ENCODE measurements at places on chromosomes 16 and 17. TPM values are rescaled to one million over a fixed set of nuclear protein-coding genes. Genes with fewer than 3 reads are reported as not detected.

Gene NEURL4
- total RNA-seq: 24.0 TPM

Gene GLP2R
- not detected for total RNA-seq

Gene PDIA2
- 0.51 TPM for total RNA-seq

Gene ESRP2
- under 0.01 TPM for total RNA-seq

All from smooth muscle cell of the umbilical artery (primary cell).